ENCODE measurements at places on chromosomes 11 and 22.

GRCh38 chr22:38191055-38191454 lies 9.4 kb upstream of the PLA2G6 start:
- DNase-seq: no peak

DNA sequence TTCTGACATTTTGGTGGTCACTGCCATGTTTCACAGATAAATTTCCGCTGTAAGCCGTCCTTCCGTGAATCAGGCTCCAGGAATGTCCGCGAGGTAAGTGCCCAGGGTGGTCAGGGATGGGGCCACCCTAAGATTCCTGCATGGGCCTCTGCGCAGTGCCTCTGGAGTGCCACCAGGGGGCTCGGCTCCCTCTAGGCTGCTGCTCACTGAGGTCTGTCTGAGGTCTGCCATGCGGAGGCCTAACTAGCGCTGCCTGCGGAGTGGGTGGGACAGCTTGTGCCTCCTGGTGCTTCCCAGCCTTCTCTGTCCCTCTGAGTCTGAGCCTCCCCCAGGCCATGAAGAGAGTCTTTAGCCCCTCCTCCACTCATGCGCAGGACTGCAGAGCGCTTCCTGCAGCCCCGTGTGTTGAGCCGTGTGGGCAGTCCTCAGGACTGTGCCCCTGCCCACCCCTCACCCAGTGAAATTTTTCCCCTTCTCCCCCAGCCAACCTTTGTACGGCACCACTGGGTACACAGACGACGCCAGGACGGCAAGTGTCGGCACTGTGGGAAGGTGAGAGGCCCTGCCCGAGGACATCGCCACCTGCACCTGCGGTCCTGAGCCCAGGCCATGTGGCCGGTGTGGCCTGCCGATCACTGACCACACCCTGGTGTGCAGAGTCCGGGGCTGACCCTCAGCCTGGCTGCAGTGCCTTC lies 11.9 kb upstream of the MDK start:
- DNase-seq: peak; percentile 75

- no peak for DNase-seq
These were observed 6.0 kb upstream of the MCM5 start for GRCh38 chr22:35394011-35394312.

- peak; percentile 65 for DNase-seq
These were observed 17.1 kb upstream of the EFCAB6 start for GRCh38 chr22:43828998-43829782.

GRCh38 chr22:48258064-48258701 lies 1495.7 kb downstream of the TBC1D22A start:
- no peak for DNase-seq

GRCh38 chr11:114026355-114026754 lies 33.2 kb upstream of the ZBTB16 start:
- DNase-seq: peak; percentile 7

DNA sequence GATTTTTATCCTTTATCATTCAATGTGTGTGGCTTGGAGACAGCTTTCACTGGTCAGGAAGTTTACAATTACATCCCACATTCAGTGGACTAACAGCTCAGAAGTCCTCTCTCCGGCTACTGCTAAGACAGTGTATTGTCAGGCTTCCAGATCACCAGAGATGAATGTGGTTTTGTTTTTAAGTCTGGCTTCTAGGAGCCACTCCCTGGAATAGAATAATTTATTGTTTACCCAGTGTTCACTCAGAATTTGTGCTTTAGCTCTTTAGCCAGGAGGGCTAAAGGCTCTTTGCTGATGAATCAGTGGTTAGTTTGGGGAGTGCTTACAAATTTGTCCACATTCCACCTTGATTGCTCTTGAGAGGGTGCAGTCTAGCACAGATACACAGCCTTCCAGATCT lies 26.5 kb downstream of the TRIM77 start:
- no peak for DNase-seq

GRCh38 chr11:57643802-57644201 lies 5.9 kb downstream of the YPEL4 start:
- DNase-seq: no peak

DNA sequence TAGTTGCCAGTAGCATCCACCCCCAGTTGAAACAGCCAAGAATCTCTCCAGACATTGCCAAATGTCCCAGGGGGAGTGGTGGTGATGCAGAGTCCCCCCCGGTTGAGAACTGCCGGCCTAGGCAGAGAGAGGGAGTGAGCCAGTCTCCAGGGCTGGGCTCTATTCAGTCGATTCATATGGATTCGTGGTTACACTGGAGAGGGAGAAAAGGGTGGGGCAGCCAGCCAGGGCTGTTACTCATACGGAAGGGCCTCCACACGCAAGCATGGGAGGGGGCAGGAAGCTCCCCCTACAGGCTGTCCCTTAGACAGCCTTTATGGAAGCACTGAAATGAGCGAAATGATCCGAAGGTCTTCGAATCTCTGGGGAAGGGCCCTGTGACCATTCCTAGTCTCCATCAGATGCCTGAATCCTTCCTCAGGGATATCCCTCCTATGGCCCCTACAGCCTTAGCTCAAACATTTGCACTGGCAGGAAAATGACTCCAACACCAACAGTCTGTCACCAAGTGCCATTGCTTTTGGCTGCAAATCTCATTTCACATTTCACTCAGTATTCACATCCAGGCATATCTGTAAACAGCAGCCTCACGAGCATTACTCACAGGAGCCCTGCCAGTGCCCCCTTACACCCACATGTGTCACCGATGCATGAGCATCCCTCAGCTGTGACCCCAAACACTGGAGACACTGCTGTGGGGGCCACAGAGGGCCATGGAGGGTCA lies 18.4 kb upstream of the TLCD5 start:
- DNase-seq: peak; percentile 95

GRCh38 chr22:38413085-38414008 lies 41.7 kb downstream of the KCNJ4 start:
- DNase-seq: no peak

DNA sequence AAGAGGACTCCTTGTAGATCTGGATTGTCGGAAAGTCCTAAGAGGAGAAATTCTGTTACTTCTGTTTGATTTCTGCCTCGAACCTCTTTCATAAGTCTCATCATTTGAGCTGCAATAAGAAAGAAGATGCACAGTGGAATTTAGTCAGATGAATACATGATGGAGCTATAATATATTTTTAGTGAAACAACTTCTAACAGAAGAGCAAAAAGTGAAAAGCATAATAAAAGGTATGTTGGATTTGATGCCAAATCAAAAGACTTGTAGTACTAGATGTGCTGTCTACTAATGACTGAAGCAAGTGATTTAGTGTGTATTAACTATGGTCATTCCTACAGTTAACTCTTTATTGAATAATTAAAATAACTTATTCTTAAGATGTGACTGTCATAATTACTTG lies at the start of gene OR5AP2:
Gene OR5AP2 (minus strand): TSS at position 101 of the 400 bp plus-strand sequence. CDS start 0 bp downstream, at position 101.
- DNase-seq: no peak

DNA sequence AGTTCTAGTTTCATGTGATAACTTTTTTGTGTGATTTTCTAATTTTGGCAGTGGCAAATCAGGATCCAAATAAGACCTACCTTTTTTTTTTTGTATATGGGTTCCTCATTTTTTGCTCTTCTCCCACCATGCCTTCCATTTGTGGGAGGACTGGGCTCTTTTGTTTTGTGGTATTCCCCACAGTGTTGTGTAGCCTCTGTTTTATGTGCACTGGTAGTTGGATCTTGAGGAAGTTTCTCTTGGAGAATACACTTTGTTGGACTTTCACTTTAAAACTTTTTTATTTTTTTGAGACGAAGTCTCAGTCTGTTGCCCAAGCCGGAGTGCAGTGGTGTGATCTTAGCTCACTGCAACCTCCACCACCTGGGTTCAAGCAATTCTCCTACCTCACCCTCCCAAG lies 39.7 kb downstream of the PPP6R3 start:
- no peak for DNase-seq

GRCh38 chr11:72239849-72240460 lies 4.0 kb downstream of the PHOX2A start:
- DNase-seq: peak; percentile 30

DNA sequence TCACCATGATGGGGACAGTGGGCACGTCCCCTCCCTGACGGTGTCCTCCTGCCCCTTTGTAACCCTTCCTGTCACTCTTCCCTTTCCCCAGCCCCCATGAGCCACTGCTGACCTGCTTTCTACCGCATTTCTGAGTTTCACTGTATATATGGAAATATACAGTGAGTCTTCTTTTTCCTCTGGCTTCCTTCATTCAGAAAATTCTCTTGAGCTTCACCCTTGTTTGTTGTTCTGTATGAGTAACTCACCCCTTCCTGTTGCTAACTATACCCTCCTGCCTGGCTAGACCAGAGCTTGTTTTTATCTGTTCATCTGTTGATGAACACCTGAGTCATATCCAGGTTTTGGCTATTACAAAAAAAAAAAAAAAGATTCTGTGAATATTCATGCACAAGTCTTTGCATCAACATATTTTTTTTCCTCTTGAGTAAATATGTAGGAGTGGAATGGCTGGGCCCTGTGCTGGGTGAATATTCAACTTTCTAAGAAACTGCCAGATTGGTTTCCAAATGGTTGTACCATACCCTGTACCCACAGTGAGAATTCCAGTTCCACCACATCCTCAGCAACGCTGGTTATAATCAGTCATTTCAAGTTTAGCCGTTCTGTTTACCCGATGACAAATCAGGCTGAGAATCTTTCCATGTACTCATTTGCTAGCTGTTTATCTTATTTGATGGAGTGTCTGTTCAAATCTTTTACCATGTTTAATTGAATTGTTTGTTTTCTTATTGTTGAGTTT lies 62.0 kb downstream of the IGF2 start:
- peak; percentile 66 for DNase-seq

DNA sequence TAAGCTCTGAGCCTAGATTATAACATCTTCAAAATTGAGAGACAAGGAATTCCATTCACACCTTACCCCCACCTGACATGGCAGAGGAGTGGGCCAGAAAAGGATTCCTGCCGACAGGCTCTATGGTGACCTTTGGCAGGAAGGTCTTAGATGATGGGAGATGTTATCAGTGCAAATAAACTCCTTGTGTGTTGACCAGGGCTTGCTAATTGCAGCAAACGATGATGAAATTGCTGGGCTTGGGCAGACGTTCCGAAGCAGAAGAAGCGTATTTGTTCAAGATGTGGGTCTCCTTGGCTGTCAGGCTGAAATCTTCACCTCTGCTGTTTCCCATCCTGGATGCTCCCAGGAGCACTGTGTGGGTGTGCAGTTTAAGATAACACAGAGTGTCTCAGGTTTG lies 183.7 kb upstream of the CADM1 start:
- DNase-seq: no peak

- peak; percentile 97 for DNase-seq
These were observed 22.2 kb downstream of the RRAS2 start for GRCh38 chr11:14336507-14337503.

- DNase-seq: no peak
These were observed 111.7 kb downstream of the CD44 start for GRCh38 chr11:35250621-35251020.

DNA sequence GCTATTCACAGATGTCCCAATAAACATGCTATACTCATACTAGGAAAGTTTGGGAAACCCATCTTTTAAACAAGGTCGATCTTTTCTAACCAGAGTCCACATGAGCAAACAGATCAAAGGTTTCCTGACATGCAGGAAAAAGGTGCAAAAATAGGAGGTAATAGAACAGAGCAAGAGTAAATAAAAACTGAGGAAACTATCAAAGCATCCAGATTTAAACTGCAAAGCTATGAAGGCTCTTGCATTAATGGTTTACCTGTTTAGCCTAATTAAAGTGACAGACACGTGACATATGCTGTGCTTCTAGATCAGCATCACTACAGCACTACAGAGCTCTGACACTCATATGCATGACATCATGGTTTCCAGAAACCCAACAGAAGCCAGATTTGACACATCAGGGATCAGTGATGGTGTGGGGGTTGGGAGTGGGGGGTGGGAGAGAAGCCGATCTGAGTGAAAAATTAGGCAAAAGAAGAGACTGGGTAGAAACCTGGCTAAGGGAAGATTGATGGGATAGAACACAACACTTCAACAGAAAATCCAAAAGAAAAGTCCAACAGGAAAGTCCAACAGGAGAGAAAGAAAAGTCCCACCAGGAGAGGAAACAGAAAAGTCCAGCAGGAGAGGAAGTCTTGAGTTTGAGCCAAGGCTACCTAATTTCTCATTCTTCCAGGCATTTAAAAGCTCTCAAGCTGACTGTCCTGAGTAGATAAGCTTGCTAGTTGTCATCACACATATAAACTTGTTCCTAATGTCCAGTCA lies 262.3 kb downstream of the SOX6 start:
- no peak for DNase-seq

DNA sequence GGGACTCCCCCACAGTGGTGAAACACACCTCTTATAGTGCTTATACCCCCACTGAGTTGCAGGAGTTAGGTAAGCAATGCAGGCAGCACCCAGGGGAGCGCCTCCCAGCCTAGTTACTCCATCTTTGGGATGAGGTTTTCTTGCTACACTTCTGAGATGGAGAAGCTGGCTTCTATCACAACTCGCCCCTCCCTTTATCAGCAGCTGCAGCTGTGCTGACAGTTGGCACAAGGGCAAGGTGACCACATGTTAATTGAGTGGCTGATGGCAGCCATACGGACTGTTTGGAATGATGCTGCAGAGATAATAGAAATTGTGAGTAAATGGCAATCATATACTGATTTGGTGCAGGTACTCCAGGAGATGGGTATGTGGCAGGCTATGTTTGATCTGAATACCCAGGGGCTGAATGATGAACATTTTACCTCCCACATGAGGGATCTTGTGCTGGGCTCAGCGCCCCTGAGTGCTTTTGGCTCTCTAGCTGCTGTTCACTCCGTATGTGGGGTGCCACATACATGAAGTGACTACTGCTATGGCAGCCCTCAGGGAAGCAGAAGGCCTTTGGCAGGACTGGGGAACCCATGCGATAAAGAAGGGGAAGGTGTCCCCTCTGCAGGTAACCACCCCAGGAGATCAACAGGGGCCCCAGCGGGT lies 29.2 kb upstream of the KCNA4 start:
- DNase-seq: no peak

- DNase-seq: peak; percentile 83
These were observed at the start of gene GAS2L1 for GRCh38 chr22:29306175-29306834. GAS2L1 (plus strand) TSS chr22:29306650; CDS start chr22:29308106, 1,456 bp downstream.

DNA sequence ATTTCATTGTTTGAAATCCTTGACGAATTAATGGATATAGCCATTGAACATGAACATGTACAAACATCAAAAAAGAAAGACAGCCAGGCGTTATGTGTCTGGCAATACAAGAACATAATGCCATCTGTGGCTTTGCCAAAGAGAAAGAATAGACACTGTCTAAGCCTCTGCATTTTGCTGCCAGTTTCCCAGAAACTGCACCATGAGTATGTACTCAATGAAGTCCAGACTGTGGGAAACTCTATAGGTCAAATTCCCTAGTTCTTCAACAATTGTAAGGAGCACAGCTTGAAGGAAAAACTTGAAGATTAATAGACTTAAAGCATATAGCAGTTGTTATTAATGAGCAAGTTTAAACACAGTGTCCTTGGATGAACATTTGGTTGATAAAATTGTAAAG lies 71.3 kb downstream of the BBOX1 start:
- DNase-seq: no peak

Data from fibroblast of skin of scalp (primary cell).